ENCODE measurements at places on chromosomes 2 and 18.

- DNase-seq: no peak
These were observed 296.7 kb downstream of the DSEL start for GRCh38 chr18:67219821-67220220.

DNA sequence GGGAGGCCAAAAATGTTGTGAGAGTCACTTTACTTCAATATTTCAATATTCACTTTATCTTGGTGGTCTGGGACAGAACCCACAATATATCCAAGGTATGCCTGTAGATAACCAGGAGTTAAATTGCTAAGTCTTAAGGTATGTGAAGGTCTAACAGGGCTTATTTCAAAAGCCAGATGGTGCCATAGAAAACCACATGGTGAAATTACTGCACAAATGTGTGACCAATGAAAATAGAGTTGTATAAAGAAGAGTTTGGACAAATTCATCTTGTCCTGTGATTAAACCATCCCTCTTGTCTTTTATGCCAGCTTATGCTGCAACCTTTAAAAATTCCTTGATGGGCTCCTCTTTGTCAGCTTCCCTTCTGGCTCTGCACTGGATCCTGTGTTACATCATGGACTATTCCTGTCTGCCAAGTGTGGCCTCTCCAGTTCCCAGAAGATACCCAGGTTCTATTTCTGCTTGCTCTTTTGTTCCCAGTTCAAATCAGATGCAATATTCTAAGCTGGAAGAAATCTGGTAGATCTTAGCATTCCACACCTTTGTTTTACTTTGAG, 46.8 kb downstream of the ANTXR1 start:
- DNase-seq: no peak

DNA sequence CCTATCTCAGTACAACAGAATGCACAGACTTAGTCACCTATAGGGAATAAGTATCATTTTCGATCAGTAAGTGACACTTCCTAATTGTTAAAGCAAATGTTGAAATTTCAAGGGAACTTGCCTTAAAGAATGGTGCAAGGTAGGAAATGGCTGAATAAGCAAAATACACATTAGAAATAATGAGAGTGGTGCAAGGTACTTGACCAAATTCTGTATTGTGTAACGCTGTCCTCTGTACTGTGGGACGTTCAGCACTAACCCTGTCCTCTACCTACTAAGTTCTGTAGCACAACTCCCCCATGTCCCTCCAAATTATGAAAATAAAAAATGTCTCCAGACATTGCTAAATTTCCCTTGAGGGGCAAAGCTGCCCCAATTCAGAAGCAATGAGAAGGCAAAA, 19.4 kb downstream of the MMADHC start:
- DNase-seq: no peak

- DNase-seq: no peak
These were observed 9.1 kb downstream of the TANK start for GRCh38 chr2:161169335-161169734.

GRCh38 chr18:69885841-69886531, 61.7 kb downstream of the CD226 start:
- no peak for DNase-seq

- DNase-seq: no peak
These were observed 25.2 kb downstream of the BCL2L11 start for GRCh38 chr2:111145951-111146350.

DNA sequence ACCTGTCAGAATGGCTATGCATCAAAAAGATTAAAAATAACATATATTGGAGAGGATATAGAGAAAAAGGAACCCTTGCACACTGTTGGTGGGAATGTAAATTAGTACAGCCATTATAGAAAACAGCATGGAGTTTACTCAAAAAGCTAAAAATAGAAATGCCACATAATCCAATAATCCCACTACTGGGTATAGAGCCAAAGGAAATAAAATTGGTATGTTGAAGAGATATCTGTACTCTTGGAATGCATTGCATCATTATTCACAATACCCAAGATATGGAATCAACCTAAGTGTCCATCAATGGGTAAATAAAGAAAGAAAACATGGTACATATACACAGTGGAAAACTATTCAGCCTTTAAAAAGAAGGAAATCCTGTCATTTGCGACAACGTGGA, 77.2 kb downstream of the C1D start:
- DNase-seq: no peak

DNA sequence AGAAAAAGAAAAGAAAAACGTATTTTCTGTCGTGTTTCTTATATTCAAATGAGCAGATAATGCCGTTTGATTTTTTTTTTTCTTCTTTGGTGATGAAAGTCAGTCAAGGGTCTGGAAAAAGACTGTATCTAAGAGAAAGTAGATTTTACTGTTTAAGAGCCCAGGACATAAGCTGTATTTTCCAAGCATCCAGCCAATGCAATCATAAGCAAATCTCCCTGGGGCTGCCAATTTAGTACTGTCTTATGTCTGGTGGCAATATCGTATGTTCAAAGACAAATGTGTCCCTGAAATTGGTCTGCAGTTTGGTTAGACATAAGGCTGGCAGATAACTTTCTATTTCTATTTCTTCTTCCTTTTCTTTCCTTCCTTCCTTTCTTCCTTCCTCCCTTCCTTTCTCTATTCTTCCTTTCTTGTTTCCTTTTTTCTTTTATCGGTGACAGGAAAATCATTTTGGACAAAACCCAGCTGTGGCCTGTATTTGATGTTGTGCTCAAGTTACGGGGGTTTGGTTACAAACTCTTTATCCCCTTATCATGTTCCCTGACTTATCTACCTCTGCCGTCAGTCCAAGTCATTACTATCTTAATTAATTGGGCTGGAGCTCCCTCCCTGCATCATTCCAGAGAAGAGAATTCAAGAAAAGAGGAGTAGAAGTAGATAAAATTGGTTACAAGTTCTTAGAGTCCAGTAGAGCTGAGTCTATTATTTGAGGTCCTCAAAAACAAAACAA, 683.4 kb upstream of the FSHR start:
- no peak for DNase-seq

DNA sequence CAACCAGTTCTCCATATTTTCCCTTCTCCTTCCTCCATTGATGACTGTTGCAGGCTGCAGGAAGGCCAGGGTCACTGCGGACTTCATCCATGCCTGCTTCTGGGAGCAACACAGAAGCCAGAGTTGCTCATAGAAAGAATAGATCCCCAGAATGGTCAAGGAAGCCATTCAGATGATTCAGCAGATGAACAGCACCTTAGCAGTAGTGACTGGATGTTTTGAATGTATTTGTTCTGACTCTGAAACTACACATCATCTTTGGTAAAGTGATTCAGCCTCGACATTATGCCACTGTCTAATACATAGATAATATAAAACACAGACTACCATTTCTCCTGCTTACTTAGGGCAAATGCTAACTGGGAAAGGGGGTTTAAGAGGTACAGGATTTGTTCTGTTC, 411.6 kb downstream of the RND3 start:
- no peak for DNase-seq

DNA sequence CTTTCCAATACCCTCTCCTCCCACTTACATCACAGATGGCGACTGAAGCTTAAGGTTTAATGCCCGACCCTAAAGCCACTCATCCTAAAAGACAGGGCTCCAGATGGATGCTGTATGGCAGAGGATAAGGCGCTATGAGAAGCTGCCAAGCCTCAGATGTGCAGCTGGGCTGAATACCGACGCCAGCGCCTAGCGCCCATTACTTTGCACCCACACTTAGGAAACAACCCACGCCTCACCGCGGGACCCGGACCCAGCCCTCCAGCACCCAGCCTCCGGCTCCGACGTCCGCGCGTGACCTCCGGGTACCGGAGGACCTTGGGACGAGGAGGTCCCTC, 335 bp downstream of the TRAK2 start:
- DNase-seq: no peak

DNA sequence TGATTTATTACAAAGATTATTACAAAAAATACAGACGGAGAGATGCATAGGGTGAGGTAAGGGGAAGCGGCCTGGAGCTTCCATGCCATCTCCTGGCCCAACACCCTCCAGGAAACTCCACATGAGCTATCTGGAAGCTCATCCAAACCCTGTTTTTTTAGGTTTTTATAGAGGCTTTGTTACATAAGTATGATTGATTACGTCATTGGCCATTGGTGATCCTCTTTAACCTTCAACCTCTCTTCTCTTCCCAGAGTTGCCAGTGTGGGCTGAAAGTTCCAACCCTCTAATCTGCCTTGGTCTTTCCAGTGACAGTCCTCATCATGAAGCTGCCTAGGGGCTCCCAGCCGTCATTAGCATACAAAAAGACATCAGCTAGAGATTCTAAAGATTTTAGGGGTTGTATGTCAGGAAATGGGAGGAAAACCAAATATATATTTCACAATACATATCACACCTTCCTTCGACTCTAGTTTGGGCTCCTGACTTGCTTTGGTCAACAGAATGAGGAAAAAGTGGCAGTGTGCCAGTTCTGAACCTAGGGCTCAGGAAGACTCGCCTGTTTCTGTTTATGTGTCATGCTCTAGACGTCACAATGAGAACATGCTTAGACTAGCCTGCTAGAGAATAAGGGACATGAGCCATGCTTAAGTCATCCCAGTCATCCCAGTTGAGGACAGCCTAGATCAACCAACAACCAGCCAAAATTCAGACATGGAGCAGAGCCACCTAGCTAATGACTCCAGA, 54.1 kb downstream of the ETAA1 start:
- DNase-seq: no peak

GRCh38 chr2:227461811-227462461, 10.0 kb upstream of the AGFG1 start:
- no peak for DNase-seq

DNA sequence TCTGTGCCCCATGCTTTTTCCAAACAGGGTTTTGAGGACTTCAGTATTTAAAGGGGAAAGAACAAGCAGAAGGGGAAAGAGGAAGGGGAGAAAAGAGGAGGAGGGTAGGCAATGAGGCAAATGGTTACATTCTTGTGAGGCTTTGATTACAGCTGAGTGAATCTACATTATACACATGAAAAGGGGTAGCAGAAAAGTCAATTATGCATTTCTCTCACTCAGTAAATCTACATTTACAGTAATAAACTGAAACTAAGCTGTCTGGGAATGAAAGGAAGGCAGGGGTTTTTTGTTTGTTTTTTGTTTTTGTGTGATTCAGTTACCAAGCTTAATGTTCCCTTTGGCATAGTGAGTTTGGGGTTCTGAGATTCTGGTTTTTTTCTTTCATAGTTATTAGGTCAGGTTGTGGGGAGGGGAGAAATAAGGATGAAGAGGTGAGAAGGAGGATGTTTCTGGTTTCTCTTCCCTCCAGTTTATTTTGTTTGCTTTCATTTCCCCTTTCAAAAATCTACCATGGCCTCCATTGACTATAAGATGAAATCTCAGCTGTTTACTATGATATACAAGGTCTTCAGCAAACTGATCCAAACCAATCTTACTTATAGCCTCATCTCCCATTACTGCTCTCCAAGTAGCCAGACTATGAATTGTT, 18.7 kb downstream of the C18orf63 start:
- no peak for DNase-seq

- DNase-seq: no peak
These were observed 14.9 kb upstream of the CYP26B1 start for GRCh38 chr2:72162574-72162973.

DNA sequence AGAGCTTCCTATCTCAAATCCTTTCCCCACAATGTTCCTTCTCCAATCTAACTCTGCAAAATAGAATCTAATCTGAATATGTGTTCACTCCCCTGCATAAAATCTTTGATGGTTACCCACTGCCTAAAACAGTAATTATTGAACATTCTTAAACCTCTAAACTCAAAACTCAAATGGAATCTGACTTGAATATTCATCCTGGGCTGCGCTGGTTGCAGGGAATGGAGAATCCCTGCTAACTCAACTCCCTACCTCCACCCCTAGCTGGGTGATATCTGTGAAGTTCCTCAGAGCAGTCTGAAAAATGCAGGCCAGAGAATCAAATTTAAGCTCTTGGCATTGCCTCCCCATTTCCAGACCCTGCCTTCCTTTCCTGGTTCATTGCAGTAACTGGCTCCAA, 44.8 kb downstream of the ZNF521 start:
- no peak for DNase-seq

DNA sequence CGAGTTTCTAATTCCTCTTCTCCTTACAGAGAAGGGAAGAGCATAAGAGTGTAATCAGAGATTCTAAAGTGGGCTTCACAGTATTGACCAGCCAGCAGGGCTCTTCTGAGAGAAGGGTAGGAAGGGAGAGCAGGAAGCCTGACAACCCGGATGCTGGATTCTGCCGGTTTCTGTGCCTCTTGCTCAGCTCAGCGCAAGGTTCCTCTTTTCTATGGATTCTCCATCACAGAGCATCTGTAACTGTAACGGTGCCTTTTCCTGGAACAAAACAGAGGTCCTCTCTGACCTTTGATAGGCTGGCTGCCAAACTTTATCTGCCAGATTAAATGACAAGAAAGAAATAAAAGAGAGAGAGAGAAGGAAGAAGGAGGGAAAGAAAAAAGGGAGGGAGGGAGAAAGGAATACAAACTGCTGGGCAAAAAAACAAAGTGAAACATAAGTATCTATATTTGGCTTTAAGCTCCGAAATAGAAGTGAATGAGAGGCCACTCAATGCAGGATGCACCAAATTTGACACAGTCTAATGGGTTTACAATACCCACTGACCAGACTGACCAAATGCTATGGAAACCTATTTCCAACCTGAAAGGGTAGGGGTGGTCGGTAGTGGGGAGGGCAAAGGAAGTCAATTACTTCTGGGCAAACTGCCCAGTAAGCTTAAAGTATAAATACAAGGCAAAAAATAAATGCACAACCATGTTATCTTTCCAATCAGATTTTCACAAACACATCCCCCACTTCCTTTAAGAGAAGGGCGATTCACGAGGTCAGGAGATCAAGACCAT, 59.2 kb downstream of the PIEZO2 start:
- DNase-seq: no peak

GRCh38 chr2:208350610-208351009, 56.0 kb upstream of the PTH2R start:
- DNase-seq: no peak
